T-helper 22 cell (primary cell): ENCODE measurements at places on chromosomes 3 and 15.

DNA sequence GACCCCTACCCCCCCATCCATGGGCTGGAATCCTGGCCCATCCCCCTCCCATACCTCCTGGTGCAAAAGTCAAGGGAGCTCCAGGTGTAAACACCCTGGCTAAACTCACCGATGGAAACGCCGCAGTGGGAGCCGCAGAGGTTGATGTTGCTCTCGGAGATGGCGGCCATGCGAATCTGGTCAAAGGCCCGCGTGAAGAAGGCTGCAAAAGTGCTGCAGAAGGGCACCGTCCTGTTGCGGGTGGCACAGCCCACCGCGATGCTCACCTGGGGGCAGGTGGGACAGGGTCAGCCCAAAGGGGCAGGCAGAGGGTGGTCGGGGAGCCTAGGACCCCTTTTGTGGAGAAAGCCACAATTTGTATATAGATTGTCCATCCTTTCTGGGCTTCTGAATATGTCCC lies 26.7 kb downstream of the TKT start:
- DNase-seq, result no peak

DNA sequence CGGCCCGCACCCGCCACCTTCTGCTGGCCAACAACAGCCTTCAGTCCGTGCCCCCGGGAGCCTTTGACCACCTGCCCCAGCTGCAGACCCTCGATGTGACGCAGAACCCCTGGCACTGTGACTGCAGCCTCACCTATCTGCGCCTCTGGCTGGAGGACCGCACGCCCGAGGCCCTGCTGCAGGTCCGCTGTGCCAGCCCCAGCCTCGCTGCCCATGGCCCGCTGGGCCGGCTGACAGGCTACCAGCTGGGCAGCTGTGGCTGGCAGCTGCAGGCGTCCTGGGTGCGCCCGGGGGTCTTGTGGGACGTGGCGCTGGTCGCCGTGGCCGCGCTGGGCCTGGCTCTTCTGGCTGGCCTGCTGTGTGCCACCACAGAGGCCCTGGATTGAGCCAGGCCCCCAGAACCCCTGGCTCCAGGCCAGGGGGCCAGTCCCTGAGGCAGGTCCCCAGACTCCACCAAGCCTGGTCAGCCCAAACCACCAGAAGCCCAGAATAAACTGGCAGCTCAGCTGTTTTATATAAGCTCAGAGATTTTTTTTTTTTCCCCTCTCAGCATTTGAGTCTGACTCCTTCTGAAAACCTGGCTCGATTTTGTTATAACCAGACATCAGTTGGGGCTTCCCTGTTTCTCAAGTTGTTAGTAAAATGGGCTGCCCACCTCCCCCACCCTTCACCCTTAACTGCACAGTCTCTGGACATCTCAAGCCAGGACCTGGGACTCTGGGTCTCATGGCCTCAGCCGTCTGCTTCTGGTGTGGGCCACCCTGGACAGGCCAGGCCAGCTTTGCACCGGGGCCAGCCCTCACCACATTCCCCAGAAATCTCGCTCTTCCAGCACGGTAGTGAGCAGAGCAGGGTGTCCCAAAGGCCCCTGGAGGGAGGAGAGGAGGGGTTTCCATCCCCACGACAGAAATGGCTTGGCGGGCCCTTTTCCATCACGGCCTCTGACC lies 1.6 kb downstream of the GP9 start:
- no peak for DNase-seq

DNA sequence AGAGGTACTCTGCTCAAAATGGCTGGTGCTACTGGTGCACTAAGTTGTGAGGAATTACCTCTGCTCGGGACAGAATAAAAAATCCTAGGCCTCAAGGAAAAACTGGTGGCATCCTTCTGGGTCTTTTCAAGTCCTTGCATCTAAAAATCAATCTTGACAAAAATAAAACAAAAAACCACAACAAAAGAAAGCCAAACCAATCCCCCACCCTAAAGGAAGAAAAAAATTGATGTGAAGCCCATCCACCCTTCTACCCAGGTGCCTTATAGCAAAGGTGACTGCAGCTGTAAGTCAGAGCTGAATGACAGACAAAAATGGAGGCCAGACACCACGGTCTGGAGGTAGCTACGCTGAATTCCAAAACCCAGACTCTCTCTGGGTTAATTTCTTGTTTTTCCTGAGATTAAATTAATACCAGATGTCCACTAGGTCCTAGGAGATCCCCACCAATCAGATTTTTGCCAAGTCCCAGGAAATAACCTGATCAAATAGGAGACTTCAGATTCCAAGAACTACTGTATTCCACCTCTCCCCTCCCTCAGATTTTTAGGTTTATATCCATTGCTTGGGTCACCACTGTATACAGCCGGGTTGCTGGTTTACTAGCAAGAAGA lies 33.5 kb downstream of the ABCC5 start:
- no peak for DNase-seq

DNA sequence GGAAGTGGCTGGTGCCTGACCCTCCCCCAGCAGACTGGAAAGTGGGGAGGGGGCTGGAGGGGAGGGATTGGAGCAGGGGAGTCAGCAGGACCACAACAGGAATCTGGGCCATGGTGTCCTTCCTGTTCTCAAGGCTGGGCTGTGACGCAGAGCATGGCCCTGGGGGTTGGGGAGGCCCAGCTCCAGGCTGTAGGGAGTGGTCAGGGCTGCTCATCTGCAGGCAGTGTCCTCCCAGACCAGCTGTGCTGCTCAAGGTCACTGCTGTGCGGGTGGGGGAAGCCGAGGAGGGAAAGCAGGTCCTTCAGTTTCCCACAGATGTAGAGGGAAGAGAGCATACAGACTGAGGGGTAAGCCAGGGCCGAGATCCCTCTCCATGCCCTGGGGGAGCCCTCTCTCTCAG lies 40.7 kb downstream of the CYP11A1 start:
- no peak for DNase-seq

DNA sequence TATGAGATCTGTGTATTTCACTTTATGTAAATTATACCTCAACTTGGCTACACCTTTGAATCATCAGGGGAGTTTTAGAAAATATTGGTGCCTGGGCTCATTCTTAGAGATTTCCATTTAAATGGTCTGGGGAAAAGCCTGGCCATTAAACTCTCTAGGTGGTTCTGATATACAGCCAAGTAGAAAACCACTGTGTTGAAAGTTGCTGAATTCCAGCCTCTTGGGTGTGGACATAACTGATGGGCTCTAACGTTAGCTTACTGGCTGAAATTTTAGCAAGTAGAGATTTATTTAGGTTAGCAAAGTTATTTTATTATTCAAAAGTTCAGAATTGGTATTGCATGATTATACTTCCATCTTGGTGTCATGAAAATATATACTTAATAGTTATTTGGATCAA lies 84.1 kb downstream of the ATG7 start:
- DNase-seq, result no peak

- DNase-seq, result no peak
Observed at GRCh38 chr3:77362936-77363335, 323.0 kb downstream of the ROBO2 start.

GRCh38 chr15:85429522-85429921 lies 49.1 kb downstream of the AKAP13 start:
- DNase-seq, result no peak

- no peak for DNase-seq
Observed at GRCh38 chr3:138148503-138148902, 16.3 kb upstream of the A4GNT start.

DNA sequence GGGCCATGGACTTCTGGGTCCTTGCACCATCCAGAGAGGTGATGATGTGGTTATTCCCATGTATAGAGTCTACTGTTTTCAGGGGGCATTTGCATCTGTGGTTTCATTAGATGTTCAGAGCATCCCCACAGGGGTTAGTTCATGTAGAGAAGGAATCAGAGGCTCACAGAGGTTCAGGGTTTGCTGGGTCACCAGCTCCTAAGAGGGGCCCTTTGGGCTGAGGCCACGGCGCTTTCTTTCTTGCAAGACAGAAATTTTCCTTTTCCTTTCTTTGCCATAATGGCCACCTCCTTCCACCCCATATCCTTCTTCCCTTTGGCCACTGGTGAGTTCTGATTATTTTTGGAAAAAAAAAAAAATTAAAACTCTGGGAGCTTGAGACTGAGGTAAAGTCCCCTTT lies 62.3 kb downstream of the APBA2 start:
- no peak for DNase-seq

DNA sequence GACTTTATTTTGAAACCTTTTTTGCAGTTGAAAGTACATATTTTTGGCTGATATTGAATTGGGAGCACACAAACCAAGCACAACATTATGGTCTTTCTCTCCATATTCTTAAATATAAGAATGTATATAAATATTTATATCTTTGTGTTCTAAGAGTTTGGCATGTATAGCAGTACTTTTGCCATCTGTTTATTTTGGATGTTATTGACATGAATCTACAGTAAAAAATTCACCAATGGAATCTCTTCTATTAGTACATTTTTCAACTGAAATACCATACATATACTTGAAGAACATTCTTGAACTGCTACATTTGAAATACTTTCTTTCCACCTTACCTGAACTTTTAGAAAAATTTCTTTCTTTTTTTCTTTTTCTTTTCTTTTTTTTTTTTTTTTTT lies 109.2 kb upstream of the STRIT1 start:
- DNase-seq, result no peak

DNA sequence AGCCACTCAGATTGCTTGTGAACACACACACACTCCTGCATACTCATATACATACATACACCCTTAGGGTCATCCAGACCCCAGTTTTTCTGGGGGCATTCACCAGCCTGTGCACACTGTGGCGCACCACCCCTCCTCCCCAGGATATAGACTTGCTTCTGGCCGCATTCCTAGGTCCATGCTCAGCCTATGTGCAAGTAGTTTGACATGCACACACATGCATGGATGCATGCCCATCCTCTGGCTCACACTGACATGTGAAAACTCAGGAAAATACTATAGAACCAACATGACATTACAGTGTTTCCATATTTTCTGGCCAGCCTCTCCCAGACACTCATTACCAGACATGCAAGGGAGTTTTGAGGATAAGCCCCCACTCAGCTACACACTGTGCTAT lies 79.3 kb upstream of the POLG start:
- no peak for DNase-seq

DNA sequence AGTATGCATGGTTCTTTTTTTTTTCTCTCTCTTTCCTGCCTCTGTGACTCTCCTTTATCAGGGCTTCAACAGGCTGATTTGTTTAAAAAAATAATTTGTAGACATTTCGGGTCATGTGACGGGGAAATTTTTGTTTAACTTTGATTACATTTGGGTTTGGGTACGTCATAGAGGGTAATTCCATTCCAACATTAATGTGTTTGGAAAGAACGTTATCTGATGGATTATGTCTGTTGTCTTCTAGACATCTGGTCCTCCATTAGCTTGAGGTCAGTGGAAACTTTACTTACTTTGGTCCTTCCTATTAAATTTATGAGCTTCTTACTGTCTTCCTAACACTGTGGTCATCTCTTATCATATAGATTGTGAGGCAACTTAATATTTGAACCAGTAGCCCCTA lies 80.9 kb downstream of the STT3B start:
- DNase-seq, result no peak

GRCh38 chr15:39797407-39797806 lies 14.8 kb upstream of the FSIP1 start:
- no peak for DNase-seq

- DNase-seq, result no peak
Observed at GRCh38 chr15:80618685-80619400, 76.3 kb upstream of the ABHD17C start.

GRCh38 chr3:40739971-40740370 lies 215.2 kb downstream of the ZNF621 start:
- DNase-seq, result no peak

GRCh38 chr3:50542177-50543034 lies 25.1 kb downstream of the C3orf18 start:
- DNase-seq, result peak; percentile 14

- DNase-seq, result no peak
Observed at GRCh38 chr3:159910991-159911663, 77.5 kb upstream of the IL12A start.

DNA sequence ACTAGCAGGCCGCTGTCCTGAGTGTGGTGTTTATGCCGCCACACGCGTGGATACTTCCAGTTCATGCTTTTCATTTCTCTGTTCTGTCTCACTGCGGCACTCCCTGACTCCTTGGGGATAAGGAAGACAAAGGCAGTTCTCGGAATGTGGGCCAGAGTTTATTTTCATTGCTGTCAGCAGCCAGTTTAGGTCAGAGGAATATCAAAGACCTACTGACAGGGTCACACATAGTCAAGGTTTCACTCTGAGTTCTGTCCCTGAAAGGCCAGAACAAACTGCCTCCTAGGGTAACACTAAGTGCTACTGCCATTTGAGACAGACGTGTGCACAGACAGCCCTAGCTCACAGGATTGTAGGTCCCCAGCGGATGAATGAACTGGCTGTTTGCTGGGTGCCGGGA lies 27.3 kb upstream of the SPTBN5 start:
- DNase-seq, result no peak

- no peak for DNase-seq
Observed at GRCh38 chr15:78457101-78457500, 19.1 kb downstream of the IREB2 start.

GRCh38 chr3:187101184-187102072 lies 37.9 kb downstream of the RPL39L start:
- peak; percentile 3 for DNase-seq

DNA sequence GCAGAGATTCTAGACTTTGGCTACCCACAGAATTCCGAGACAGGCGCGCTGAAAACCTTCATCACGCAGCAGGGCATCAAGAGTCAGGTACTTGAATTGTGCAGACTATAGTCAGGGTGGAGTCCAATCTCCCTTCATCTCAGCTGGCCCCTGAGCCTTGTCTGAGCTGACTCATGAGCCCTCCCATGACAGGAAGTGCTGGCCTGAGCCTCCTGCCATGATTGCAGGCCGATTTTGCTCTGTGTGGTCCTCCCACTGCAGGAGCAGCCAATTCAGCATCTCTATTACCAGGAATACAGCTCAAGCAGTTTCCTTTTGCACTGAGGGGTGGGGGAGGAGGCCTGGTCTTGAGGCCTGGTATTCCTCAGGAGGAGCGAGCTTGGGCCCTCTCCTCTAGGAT lies 5.5 kb downstream of the AP2M1 start:
- DNase-seq, result no peak

GRCh38 chr3:80785475-80785874 lies 976.0 kb downstream of the GBE1 start:
- DNase-seq, result no peak

DNA sequence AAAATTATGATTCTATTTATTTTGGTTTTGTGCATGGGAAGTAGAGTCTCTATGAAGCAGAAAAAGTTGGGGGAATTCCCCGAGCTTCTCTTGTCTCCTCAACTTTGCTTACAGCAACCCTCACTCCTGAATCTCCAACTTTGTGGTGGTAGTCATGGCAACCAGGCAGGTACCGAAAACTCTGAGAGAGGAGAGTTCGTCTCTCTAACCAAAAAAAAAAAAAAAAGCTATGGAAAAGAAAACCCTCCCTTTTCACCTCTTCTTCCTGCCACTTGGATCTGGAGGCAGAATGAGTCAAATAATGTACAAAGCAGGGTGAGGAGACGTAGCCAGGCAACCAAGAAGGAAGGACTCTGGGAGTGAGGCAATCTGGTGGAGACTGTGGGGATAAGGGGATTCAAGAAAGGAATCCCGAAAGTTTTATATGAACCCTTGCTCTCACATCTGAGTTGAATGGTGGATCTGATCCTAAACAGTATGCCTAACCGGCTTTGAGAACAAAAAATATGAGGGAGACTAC lies 108.1 kb downstream of the PLOD2 start:
- DNase-seq, result no peak
